ENCODE measurements at places on chromosomes 7 and 10.

GRCh38 chr7:33531888-33532287 is 373.5 kb upstream of the BMPER start:
- DNase-seq = no peak

- DNase-seq = no peak
These were observed 638 bp downstream of the EGR2 start for GRCh38 chr10:62815381-62816075.

DNA sequence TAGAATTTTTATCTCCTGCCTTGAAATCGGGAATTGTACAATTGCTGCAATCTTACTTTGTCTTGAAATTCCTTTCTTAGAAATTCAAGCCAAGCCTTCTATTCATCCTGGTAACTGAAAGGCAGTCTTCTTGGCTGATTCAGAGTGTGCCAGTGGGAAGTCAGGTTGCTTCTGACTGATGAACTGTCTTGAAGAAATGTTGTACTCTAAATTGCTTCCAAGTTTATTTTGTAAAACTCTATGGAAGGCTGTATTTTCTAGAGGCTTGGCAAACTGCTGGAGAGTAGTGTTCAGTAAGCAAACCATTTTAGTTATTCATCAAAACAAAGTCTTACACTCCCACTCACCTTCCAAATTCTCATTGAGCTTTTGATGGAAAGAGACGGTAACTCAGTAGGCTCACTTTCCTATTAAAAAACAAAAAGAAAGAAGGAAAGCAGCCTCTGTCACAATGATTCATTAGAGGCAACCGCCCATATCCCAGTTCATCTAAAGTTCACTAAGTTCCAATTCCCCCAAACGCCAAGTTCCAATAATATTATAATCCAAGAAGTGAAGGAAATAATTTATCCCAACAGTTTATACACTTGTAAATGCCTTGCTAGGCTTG is 187.9 kb upstream of the MALRD1 start:
- DNase-seq = no peak

DNA sequence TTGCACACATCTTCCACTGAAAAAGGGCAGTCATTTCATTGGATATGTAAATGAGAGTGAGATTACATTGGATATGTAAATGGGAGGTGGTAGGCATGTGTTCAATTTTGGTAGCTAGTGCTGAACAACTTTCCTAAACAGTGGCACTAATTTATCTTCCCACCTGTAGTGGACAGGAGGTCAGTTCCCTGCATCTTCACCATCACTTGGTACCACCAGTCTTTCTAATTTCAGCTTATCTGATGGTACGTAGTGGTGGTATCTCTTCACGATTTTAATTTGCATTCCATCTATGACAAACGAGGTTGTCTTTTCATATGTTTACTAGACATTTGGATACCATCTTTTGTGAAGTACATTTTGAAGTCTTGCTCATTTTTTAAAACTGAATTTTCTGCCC is 58.1 kb downstream of the PFKFB3 start:
- DNase-seq = no peak

GRCh38 chr7:79673421-79673820 is 220.0 kb upstream of the MAGI2 start:
- no peak for DNase-seq

GRCh38 chr10:110994406-110995086 is 75.1 kb downstream of the SHOC2 start:
- no peak for DNase-seq

Measured in WTC11 (cell line).